Fibroblast of villous mesenchyme (primary cell): ENCODE measurements at places on chromosomes 16 and 17. TPM values are rescaled to one million over a fixed set of nuclear protein-coding genes. Genes with fewer than 3 reads are reported as not detected.

DNA sequence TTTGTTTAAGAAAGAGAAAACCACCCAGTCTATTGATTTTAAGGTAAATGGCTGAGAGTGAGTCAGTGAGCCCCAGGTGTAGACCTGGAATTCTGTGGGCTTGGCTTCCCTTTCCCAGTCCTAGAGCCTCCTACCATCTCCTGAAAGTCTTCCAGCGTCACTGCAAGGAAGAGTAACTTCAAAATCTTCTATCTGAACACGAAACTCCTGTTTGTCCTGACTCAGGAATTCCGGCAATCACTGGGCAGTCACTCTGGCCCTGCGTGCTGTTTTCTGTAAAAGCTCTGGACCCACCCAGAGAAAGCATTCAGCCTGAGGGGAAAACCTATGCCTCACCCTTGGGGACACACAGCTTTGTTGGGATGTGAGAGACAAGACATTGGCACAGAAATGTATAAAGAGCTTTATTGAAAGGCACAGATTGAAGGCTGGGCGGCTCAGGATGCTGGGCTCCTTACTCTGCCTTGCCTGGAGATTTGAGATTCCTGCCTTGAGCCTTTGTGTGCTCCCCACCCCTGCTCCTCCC lies 15.9 kb downstream of the MINK1 start:
- DNase-seq: no peak

DNA sequence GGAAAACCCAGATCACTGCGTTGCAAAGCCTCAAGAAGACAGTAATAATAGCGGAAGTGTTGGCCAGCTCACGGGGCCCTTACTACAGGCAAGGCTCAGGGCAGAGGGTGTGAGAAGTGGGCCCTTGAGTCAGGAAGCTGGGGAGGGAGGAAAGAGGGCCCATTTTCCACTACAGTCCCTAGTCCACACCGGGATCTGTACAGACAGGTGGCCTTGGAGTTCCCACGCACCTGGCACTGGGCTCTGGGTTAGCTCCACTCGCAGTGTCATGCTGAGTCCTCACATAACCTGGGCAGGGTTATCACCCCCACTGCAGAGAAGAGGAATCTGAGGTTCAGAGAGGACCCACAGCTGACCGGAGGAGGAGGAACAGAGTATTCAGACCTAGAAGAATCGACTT lies 16.8 kb upstream of the MTSS2 start:
- no peak for DNase-seq

GRCh38 chr17:74513987-74514631 lies 17.2 kb downstream of the CD300LB start:
- peak; percentile 69 for DNase-seq

DNA sequence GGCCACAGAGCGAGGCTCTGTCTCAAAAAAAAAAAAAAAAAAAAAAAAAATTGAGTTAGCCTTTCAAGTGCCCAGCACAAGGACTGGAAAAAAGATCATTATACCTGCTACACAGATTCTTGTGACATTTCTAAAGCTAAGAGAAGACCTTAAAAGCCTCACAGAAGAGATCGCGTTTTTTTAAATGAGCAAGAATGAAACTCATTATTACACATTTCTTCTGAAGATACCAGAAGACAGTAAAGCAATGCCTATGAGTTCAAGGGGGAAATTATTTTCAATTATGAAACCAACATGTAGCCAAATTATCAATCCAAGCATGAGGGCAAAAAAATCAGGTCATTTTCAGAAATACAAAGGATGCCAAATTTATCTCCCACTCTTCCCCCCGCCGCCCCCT lies 56.8 kb downstream of the MED13 start:
- no peak for DNase-seq

CCL8 gene
- not detected in 2 replicates for total RNA-seq
